ENCODE measurements at places on chromosomes 1 and 21.
A peak's percentile ranks its signal among the peaks of the same experiment; 100 is the strongest.

DNA sequence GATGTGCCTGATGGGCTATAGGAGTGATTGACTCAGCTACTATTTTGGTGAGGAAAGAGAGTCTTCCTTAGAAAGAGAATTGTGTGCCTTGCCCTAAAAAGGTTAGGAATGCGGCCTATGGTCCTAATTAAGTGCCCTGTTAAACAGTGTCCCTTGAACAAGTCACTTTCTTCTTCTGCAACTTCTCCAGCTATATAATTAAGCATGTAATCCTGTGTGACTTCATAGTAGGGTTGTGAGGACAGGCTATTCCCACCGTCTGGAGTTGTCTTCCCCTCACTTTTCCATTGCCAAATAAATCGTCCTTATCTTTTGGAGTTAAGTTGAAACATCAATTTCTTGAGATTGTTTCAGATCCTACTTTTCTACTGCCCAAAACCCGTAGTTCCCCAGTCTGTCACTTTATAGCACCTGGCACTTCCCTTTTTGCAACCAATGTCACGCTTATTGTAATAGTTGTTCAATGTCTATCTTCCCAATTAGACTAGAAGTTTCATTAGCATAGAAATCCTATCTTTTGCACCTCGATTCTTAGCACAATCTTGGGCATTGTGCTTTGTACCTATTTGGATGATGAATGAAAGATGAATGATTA is 27.6 kb upstream of the SLC16A1 start:
- DNase-seq: no peak

DNA sequence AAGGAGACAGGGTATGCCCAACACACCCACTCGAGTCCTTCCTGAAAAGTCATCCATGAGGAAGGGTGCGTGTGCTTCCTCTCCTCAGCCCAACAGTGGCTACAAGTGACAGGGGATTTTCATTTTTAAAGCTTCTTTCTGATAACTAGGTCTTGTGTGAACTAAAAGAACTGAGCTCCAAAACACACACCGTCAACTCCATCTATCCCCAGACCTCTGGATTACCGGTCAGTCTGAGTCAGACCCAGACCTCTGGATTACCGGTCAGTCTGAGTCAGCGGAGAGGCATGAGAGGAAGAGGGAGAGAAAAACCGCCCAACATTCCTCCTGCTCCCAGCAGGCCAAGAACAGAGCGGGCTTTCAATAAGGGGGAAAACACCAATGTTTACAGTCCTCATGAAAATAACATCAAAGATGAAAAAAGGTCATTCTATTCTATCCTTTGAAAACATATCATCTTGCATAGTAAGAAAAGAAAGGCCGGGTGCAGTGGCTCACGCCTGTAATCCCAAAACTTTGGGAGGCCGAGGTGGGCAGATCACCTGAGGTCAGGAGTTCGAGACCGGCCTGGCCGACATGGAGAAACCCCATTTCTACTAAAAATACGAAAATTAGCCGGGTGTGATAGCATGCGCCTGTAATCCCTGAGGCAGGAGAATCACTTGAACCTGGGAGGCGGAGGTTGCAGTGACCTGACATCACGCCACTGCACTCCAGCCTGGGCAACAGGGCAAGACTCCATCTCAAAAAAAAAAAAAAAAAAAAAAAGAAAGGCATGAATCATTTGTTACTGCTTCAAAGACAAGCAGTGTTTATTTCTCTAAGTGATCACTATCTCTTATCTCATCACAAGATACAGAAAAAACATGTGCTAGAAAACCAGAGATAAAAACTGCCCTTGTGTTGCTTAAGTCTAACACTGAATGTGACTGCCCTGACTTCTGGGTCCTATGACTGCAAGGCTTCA is 3.4 kb downstream of the PTTG1IP start:
- no peak for DNase-seq

GRCh38 chr1:156708218-156708661 is 2.9 kb upstream of the CRABP2 start:
- DNase-seq: no peak

GRCh38 chr1:206587904-206588303 is 24.4 kb downstream of the EIF2D start:
- DNase-seq: no peak

- peak; percentile 59 for DNase-seq
These were observed 2.0 kb downstream of the COL18A1 start for GRCh38 chr21:45406801-45407628.

DNA sequence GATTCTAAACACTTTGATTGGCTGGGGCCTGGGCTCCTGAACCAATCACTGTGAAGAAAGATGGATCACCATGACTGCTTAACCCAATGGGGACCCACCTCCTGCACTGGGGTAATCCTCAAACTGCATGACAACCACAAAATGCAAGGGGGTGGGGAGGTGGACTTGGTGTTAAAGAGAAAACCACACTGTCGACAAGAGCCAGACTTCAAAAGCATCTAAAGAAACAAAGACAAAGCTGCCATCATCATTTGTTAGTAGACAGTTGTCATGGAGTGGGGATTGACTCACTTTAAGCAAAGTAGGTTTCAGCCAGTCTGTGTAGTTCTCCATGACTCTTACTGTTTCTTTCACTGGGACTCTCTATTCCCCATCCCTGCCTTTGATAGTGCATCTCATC is 433.8 kb downstream of the PLPP3 start:
- DNase-seq: no peak

- no peak for DNase-seq
These were observed 7.4 kb downstream of the LRRC53 start for GRCh38 chr1:74504933-74505512.

DNA sequence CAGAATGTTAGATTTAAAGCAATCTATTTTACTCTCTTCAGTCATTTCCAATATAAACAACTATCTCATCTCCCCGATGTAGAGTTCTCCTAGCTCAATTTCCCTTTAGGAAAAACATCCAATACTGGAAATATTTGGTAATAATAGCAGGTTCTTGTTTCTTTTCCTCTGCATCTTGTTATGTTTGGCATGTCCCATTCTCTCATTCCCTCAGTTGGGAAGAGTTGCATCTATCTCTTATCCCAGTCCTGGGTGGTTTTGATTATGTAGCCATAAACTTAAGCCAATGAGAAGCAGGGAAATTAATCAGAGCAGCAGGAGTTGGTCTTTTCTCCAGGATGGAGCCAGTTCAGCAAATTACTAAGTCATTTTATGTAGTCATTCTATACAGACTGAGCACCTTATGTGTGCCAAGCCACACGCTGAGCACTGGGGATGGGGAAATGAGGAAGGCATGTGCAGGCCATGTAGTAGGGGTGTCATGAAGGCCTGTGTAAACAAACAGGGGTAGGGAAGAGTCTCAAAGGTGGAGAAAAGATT is 418.2 kb upstream of the NFIA start:
- peak; percentile 19 for DNase-seq

- DNase-seq: peak; percentile 66
These were observed 293.2 kb downstream of the DUSP10 start for GRCh38 chr1:221448585-221449175.

DNA sequence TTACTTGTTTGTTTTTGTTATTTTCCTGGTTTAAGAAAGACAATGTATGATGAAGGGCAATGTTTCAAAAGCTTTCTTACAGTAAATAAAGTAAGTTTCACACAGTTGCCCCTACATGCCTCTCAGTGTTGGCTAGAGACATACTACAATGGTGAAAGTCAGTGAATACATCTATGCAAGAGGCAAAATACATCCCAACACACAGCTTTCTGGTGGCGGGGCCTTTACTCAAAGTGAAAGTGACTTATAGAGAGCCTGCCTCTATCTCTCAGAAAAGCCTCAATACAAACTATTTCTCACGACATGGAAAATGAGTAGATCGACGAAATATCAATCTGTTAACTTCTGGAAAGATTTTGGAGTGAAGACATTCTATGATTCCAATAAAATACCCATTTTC is 122.3 kb downstream of the SLC30A10 start:
- no peak for DNase-seq
